Femur (tissue), 1 donor: ENCODE measurements at places on chromosomes 5 and 9.

DNA sequence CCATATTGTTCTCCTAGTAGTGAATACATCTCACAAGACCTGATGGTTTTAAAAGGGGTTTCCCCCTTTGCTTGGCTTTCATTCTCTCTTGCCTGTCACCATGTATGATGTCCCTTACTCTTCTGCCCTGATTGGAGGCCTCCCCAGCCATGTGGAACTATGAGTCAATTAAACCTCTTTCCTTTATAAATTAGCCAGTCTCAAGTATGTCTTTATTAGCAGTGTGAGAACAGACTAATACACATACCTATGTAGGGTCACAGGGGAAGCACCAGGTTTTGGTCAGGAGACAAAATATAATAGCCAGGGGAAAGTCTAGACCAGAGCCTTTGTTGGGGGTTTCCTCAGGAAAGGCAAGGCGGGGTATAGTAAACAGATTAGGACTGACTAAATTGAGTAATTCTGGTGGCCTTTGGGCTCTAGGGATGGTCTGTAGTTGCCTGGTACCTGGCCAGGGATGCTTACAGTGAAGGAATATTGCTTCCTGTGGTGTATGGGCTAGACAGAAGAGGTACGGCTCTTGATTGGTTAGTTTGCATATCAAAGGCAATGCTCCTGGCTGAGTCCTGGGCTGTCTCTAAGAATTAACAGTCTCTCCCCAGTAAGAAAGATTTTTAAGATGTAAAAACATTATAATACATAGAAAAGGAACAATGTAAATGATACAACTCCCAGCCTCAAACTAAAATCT is 254.5 kb downstream of the ELAVL2 start:
- no peak for DNase-seq

GRCh38 chr5:148966938-148967337 is 95.9 kb downstream of the SH3TC2 start:
- DNase-seq: no peak

DNA sequence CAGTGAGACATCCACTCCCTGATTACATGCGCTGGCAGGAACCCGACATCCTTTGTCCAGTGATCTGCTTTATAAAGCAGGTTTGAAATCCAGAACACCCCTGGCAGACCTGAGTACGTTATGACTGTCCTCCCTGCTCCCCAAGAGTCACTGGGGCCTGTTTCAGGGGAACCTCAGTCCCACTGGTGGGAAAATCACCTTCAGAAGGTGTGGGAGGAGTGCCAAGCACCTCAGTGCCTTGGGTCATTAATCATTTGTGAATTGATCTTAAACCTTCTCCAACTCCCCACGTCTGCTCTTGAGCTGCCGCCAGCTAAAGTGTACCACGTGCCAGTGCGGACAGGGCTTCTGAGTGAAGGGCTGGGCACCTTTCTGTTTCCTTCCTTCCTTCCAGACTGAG is 16.2 kb downstream of the SLC6A3 start:
- no peak for DNase-seq

GRCh38 chr5:96703995-96704394 is 41.8 kb downstream of the CAST start:
- DNase-seq: no peak

GRCh38 chr9:101115102-101115501 is 86.6 kb downstream of the PLPPR1 start:
- no peak for DNase-seq
